Upper lobe of right lung (tissue), 1 donor: ENCODE measurements at places on chromosomes 3 and 15. TPM values are rescaled to one million over a fixed set of nuclear protein-coding genes. Genes with fewer than 3 reads are reported as not detected.

DNA sequence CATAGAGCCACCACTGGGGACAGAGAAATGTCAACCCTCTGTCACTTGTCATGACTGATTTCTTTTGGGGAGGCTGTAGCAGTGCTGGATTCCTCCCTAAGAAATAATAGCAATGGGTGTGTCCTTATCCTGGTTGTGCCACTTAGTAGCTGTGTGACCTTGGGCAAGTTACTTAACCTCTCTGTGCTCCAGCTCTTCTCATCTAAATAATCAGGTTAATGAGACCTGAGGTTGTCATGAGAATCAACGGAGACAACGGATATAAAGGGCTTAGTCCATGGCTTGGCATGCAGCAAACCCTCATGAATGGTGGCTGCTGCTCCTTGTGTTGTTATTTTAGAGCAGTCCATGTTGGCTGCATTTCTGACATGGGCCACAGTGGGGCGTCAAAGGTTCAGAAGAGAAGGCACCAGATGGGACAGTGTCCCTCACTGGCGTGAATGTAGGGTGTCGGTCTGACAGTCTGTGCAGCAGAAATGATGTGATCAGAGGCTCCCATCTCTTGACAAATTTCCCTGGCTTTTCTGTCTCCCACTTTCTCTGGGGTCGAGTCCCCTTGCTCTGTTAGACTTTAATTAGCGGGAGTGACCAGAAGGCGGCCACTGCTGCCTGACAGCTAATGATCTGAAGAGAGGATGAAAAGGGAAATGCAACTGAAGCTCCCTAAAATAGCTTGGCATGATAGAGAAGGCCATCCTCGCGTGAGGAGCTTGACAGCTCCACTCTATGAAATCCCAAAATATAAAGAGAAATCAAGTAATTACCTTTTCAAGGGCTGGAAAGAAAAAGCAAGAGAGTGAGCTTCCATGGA is 209.4 kb downstream of the CADPS start:
- peak; percentile 72 for DNase-seq

GRCh38 chr3:113063126-113063894 is 72.5 kb downstream of the GTPBP8 start:
- DNase-seq = no peak

DNA sequence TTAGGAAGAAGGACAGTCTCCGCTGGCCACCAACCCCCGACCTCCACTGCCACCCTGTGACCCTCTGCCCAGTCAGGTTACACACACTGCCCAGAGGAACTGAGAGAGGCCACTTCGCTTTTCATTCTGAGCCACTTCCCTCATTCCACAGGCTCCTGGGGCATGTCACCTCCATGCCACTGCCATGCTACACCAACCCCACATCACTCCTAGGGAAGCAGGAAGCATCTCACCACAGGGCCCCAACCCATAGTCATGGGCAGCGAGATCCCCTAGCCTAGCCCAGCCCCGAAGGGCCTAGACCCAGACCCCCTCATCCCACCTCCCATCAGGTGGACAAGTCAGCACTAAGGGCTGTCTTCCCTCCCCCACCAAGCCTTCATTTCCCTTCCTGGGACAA is 1.4 kb downstream of the PLCB2 start:
- DNase-seq = peak; percentile 64

DNA sequence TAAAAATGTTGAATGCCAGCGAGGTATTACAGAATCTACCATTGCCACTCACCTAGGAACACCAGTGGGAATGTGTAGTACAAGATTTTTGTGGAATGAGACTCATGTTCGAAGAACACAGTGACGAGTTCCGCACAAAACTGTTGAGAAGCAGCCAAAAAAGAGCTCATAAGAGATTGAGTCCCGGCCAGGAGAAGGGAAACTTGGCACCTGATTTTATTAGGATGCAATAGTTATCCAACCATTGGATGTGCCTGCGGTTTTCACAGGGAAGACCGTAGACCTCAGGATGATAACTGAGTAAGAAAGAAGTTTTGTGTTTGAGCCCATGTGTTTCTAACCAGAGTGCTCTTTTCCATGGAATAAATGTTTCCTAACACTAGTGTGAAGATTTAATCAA is 88.9 kb downstream of the PTPRG start:
- no peak for DNase-seq

- DNase-seq = no peak
Observed at GRCh38 chr3:149848238-149848637, 35.2 kb downstream of the RNF13 start.

- peak; percentile 71 for DNase-seq
Observed at GRCh38 chr15:96333131-96334016, 2.9 kb downstream of the NR2F2 start.

DNA sequence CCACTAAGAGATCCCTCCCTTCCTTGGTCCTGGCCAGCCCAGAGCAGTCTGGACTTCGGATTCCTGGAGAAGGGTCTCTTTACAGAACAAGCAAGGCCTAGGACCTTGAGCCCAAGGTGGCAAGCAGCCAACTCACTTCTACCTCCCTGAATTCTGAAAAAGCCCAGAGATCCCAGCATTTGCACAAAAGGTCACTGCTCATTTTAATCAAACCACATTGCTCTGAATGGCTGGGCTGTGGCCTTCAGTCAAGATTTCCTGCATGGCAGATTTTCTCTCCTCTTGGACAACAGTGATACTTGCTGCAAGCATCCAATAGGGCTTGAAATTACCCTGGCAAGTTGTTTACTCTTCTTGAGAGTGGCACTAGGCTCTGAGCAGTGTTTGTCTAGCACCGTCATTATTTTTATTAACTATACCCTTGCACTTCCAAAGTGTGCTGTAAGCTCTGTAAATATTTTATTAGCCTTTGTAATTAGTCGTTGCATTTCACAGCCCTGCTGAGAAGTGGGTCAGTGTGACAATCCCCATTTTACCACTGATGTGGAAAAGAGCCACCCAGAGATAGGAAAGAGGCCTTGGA is 274.7 kb upstream of the CTNNB1 start:
- DNase-seq = no peak

DNA sequence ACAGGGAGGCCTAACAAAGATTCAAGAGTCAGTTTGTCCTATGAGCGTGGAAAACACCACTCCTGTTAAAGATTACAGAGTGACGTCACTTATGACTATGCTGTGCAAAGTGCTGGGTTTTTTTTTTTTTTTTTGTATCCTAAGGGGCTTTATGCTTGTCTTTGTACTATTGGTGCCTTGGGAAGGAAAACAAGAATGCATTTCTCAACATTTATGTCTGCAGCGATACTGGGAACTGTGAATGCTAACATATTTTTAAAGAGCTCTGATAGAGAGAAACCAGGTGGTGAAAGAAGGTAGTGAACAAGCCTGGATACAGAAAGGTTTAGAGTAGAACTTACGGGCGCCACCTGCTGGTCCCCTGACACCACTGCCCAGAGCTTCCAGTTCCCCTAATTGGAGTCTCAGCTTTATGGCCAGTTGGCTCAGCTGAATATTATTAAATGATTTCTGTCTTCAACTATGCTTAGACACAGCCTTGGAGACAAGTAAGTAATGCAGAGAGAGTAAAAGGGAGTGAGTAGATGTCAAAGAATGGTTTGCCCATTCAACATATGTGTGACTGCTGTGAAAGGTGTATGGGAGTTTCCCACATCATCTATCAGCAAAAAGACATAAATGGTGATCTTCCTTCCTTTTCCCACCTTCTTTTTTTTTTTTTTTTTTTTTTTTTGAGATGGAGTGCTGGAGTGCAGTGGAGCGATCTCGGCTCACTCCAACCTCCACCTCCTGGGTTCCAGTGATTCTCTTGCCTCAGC is 807.9 kb upstream of the CFAP20DC start:
- peak; percentile 85 for DNase-seq

GRCh38 chr3:150174179-150174578 is 203.5 kb upstream of the PFN2 start:
- DNase-seq = no peak

GRCh38 chr3:186974824-186975313 is 44.5 kb downstream of the ST6GAL1 start:
- DNase-seq = no peak

GRCh38 chr15:71472566-71472965 is 337.8 kb upstream of the NR2E3 start:
- no peak for DNase-seq

DNA sequence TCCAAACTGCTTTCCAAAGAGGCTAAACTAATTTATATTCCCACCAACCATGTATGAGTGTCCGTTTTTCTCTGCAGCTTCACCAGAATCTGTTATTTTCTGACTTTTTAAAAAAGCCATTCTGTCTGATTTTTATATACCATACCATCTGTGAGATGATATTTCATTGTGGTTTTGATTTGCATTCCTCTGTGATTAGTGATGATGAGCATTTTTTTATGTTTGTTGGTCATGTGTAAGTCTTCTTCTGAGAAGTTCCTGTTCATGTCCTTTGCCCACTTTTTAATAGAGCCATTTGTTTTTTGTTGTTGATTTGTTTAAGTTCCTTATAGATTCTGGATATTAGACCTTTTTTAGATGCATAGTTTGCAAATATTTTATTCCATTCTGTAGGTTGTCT is 179.4 kb upstream of the ALCAM start:
- no peak for DNase-seq

DNA sequence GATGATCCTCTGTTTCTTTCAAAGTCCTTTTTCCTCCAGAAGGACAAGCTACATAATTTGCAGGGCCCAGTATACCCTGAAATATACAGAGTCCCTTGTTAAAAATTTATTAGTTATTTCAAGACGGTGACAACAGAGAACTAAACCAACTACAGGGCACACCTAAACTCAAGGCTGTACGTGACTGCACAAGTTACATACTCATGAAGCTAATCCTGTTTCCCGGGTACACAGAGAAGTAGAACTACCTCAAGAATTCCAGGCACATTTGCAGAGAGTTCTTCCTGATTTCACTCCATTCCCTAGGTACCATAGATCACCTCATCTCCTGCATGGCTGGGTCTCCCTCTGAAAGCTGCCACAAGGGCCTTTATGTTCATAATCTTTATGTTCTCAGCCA is 279.4 kb upstream of the ARL6 start:
- no peak for DNase-seq

DNA sequence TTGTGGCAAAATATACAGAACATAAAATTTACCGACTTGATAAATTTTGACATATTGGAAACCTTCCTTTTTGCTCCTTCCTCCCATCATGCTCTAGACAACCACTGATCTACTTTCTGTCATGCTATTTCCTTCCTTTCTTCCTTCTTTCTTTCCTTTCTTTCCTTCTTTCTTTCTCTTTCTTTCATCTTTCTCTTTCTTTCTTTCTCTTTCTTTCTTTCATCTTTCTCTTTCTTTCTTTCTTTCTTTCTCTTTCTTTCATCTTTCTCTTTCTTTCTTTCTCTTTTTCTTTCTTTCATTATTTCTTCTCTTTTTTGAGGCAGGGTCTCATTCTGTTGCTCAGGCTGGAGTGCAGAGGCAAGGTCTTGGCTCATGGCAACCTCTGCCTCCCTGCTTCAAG is 8.9 kb upstream of the TMEM45A start:
- no peak for DNase-seq

The TRIM42 gene
- total RNA-seq = not detected

The CX3CR1 gene
- 8.3 TPM for total RNA-seq

The GUCA1C gene
- not detected for total RNA-seq

The DBR1 gene
- total RNA-seq = 14.8 TPM

The CHAC1 gene
- total RNA-seq = 4.4 TPM
